NCI-H1694 (cell line): ENCODE measurements at places on chromosomes 3 and 15.

DNA sequence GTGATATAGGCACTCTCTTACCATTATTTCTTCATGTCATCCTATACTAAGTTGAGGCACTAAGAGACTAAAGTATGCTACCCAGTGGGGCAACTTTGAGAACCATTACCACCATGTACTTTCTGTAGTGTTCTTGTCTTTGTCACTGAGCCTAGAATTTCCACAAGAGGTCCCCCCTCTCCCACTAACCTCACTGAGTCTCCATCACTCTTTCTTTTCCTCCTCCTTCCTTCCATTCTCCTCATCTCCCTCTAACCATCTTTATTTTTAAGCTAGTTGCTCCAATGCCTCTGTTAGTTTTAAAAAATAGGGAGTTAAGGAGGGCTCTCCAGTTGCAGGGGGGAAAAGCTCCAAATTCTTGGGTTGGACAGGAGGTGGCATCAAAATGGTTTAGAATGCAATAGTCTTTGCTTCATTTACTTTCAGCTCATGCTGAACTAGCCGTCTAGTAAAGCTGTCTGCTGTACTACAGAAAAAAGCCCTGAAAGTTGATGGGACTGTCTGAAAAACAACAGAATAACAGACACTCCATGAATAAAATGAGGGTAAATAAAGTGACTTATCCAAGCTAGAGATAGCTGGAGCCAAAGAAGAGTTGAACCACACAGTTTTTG, 85.1 kb upstream of the MYRIP start:
- DNase-seq = no peak

DNA sequence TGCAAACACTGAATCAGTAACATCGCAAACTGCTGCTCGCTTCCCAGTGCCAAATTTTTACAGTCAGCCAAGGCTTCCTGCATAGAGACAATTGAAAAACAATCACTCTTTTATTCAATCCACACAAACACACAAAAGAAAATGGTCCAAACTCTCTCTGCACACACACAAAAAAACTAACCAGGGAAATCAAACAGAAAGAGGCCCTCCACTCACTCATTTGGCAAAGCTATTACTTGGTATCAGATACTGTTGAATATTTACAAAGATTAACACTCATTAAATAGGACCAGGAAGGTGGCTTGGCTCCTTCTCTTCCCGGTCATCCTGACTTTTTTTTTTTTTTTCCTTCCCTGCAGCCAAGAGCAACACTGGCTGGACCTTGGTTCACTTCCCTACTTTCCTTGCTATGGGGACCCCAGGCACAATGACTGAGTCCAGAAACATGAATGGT, 62.4 kb upstream of the SPATA12 start:
- no peak for DNase-seq

GRCh38 chr3:53844262-53845102, 1.7 kb downstream of the CHDH start:
- no peak for DNase-seq

DNA sequence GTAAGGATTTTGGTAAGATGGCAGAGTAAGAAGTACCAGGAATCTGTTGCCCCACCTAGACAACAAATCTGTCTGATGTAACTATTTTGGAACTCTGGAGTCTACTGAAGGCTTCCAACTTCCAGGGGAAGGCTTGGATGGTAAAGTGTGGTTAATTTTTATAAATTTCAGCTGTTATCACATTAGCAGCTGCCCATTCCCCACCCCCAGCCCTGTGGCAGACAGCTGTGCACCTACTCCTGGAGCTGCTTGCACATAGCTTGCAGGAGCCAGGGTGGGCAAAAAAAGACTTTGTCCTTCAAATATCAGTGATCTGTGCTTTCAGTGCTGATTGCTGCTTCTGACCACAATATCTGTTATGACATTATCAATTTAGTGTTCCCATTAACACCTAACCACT, 47.4 kb downstream of the FRMD5 start:
- DNase-seq = no peak

DNA sequence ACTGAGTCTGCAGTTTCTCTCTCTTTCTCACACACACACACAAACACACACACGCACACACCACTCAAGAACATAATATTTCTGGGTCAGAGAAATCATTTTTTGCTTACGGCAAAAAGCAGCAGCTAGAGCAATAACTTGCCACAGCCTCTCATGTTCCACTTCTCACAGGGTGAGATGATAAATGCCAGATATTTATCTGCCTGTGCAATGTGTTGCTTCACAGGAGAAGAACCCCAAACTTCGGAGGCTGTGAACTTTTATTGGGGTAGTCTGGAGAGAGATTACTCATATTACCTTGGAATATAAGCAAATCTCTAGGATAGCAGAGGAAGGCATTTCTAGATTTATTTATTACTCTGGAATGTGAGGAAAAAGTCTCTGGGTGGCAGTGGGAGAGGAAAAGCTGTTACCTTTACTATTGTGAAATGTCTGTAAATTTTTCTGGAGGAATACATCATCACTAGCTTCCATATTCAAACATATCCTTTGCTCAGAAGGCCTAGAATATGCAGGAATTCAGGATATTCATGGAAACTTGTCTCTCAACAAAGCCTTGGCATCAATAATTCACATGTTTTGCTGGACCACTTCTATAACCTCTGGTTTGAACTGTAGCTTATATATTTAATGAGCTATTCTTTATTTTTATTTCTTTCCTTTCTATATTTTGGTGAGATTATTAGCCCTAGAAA, 369.2 kb downstream of the NSUN3 start:
- DNase-seq = no peak

DNA sequence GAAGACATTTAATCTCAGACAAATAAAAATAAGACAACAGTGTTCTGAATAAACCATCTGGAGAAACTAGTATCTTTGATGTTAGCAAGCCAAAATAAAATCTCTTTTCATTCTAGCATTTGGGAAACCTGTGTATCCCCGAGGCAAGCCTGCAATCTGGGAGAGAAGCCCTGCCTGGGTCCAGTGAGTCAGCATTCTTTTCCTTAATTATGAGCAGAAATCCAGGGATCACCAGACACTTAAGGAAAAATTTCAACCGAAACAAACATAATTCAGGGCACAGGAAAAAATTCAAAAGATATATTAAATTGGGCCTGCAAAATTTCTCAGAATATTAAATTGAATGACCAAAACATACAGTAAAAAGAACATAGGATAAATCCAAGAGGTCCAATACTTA, 4.2 kb downstream of the NCBP2 start:
- DNase-seq = no peak

- no peak for DNase-seq
Observed at GRCh38 chr3:42229942-42230688, 35.9 kb downstream of the CCK start.

DNA sequence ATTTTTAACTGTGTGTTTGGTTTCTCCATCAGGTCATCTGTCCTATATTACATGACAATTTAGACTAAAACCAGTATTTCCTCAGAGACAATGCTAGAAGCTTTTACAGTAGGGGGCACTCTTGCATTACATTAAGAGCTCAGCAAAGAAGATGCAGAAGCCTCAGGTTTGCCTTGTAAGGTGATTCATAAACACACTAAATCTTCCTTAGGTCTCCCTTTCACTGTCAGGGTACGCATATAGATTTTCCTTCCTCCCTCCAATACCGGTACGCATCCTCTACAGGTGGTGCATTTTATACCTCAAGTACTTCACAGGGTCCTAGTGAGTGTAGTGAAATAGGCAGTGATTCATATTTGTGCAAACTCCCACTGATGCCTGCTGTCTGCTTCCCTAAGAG, 46.5 kb downstream of the CD86 start:
- DNase-seq = peak; percentile 55

- peak; percentile 76 for DNase-seq
Observed at GRCh38 chr15:42107473-42107872, 13.1 kb upstream of the PLA2G4D start.

GRCh38 chr15:98266295-98266694, 305.8 kb downstream of the ARRDC4 start:
- DNase-seq = no peak

GRCh38 chr3:137761563-137762503, 2.3 kb upstream of the SOX14 start:
- no peak for DNase-seq

- peak; percentile 62 for DNase-seq
Observed at GRCh38 chr3:146682171-146682570, 77.0 kb upstream of the PLSCR5 start.

DNA sequence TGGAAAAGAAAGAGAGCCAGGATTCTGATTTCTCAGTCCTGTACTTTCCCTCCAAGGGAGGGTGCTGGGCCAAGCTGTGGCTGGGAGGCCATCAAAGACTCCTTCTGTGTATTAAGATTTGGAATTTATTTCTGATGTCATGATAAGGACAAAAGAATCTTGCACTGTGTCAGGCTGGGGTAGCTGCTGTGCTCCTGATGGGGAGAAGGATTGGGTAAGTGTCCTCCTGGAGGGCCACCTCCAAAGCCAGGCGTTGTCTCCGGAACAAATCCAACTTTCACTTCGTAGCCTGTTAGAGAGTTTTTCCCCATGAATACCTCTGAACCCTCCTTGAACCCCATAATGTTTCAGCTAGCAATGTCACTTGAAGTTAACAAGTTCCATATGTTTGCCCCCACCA, 29.9 kb downstream of the CLDN11 start:
- DNase-seq = no peak

DNA sequence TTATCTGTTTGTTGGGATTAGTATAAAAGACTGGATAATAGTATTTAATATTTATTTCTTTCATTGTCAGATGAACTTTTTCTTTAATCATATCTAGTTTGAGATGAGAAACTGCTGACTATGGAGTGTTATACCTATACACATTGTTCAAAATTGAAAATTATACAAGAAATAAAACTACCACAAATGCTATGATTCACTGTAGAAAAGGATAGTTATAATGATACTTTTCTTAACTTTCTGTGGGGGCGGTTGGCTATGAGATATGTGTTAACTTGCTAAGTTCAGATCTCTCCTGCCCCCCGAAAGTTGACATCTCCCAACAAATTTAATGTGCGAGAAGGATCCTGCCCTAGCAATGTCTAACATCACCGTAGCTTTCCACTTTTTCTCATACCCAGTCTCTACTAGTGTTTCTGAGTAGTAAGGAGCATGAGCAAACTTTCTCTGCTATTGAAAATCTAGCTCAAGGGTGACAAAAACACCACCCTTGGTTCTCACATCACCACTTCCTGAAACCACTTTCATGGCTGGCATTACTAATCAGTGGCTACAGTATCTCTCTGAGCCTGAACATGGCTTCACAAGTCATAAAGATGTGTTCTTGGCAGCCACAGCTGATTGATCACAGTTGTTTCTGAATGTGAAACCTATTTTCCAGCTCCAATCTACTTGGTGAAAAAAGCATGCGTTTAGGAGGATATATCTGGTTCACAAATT, 15.8 kb upstream of the SAMMSON start:
- no peak for DNase-seq

DNA sequence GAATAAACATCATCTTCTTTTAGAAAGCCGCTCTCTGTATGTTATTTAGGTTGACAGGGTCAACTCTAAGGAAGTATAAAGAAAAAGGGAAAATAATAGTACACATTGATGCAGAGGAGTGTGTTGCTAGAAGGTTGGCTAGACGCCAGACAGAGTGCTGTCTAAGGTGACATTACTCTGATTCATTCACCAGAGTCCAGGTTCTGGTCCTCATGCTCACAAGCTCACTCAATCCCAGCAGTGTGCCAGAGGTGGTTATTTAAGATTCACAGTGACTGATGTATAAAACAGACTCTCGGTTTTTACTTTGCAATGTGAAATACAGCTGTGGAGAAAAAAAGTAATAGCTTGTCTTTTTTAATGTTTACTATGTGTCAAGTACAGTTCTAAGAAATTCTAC, 1.7 kb downstream of the CFAP44 start:
- no peak for DNase-seq

- no peak for DNase-seq
Observed at GRCh38 chr15:40766194-40766815, 2.4 kb downstream of the GCHFR start.

- DNase-seq = no peak
Observed at GRCh38 chr15:100602823-100603393, 519 bp downstream of the ASB7 start.

- no peak for DNase-seq
Observed at GRCh38 chr3:71537211-71537611, 46.3 kb downstream of the FOXP1 start.

- DNase-seq = no peak
Observed at GRCh38 chr3:133442518-133442917, 42.7 kb downstream of the BFSP2 start.

GRCh38 chr3:23659274-23659673, 146.5 kb upstream of the UBE2E1 start:
- DNase-seq = no peak

- no peak for DNase-seq
Observed at GRCh38 chr3:183845090-183845489, 19.7 kb upstream of the MAP6D1 start.

- DNase-seq = no peak
Observed at GRCh38 chr3:38376098-38376816, 29.7 kb downstream of the XYLB start.

DNA sequence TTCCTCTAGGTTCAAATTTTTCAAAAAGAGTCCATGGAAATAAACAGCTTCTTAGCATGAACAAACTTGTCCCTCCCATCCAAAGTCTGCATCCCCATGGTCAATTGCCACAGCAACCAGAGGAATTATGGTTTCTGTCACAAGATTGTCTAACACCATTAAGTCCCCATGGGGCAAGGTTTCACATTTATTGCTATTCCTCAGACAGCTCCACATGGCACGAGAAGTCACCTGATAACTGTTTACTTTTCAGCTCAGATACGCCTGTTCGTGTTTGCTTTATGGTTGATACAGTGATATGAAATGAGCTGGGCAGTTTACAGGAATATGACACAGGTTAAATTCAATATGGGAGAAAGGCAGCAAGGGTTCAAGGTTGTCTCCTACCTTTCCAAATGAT, 37.9 kb upstream of the MUC13 start:
- no peak for DNase-seq

- DNase-seq = no peak
Observed at GRCh38 chr3:29741231-29741630, 460.4 kb downstream of the RBMS3 start.

- no peak for DNase-seq
Observed at GRCh38 chr3:51295625-51296024, 89.5 kb upstream of the MANF start.

DNA sequence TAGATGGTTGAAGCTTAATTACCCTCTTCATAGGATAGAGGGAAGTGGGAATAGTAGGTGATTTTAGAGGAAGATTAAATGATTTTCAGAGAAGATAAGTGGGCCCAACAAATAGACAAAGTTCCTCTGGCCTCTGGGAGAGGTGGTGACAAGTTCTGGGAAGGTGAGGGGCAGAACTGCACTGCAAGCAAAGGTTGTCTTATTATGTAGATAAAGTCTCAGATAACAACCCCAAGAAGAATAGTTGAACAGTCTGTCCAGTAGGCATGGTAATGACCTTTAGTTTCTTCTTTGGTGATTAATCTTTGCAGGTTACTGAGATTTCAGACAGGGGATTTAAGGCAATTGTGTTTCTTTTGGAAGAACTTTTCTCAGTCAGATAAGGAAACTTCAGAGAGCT, 439.1 kb downstream of the ROBO2 start:
- no peak for DNase-seq
